ENCODE measurements at places on chromosomes 16 and 17. TPM values are rescaled to one million over a fixed set of nuclear protein-coding genes. Genes with fewer than 3 reads are reported as not detected.

Gene KRTAP2-2
- not detected for total RNA-seq

GRCh38 chr16:51763072-51763661 is 612.1 kb upstream of the SALL1 start:
- no peak overlapping the region for H3K4me3 ChIP-seq
- no peaks in the 10 kb centered on the region for H3K36me3 ChIP-seq
- H3K4me1 ChIP-seq, result no peaks in the 10 kb centered on the region
- DNase-seq, result no peak
- no peak overlapping the region for H3K27ac ChIP-seq

DNA sequence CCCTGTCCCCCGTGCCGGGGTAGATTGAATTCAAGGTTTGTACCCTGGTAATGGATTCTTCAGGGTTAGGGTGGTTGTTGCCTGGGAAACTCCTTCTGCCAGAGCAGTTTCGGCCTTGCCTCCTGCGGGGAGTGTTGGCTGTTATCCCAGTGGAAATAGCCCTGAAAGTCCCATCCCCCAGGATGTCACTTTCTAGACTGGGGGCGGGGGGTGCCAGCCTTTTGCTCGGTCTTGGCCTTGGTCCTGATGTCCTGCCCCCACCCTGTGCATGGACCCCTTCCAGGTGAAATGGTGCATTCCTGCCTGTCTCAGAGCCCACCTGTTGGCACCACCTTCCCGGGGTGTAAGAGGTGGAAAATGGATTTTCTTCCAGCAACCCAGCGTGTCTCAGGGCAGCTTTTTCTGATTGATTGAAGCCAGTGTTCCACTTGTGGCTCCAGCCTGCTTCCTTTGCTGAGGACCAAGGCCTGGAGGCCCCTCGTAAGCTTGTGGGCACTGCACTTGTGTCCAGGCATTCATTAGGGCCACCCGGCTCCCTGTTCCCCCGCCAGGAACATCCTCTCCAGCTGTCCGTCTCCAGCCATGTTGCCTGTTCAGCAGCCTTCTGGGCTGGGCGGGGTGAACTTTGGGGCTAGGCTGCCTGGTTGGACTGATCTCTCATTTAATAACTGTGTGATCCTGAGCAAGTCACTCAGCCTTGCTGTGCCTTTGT is 25.6 kb downstream of the MGAT5B start:
- H3K4me3 ChIP-seq, result no peak overlapping the region
- no peak for DNase-seq
- no peaks in the 10 kb centered on the region for H3K36me3 ChIP-seq

Gene TBC1D3
- not detected for total RNA-seq

Gene LCMT1
- 33.4 TPM for total RNA-seq

GRCh38 chr16:22217890-22218730 is 12.0 kb downstream of the EEF2K start:
- H3K27me3 ChIP-seq, result no peaks in the 10 kb centered on the region
- H3K27ac ChIP-seq, result no peak overlapping the region
- H3K4me3 ChIP-seq, result no peak overlapping the region
- peaks cover 2% of the 10 kb centered on the region for H3K36me3 ChIP-seq
- peaks cover 12% of the 10 kb centered on the region for H3K4me1 ChIP-seq

GRCh38 chr17:17531156-17531555 is 35.0 kb upstream of the RASD1 start:
- no peak for DNase-seq
- H3K36me3 ChIP-seq, result no peaks in the 10 kb centered on the region
- no peak overlapping the region for H3K27ac ChIP-seq
- no peak overlapping the region for H3K4me3 ChIP-seq

DNA sequence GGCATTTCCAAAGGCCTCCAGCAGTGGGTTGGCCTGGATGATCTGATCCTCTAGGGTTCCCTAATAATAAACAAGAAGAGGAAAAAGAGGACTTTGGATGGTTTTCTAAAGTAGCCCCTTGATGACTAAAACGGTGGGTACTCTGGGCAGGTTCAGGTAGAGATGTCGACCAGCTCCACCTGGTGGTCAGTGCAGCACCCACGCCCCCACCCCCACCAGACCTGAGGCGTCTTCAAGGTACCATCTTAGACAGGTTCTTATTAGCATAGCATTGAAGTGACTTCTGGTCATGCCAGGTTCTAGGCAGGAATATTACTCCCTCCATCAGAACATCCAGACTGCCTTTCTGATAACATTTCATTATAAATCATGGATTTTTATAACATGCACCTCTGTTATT is 15.0 kb downstream of the MYH13 start:
- no peaks in the 10 kb centered on the region for H3K27me3 ChIP-seq
- no peaks in the 10 kb centered on the region for H3K4me1 ChIP-seq
- no peak for DNase-seq
- no peaks in the 10 kb centered on the region for H3K36me3 ChIP-seq
- no peak overlapping the region for H3K4me3 ChIP-seq

GRCh38 chr16:71722801-71723536 is 1.5 kb downstream of the PHLPP2 start:
- no peaks in the 10 kb centered on the region for H3K36me3 ChIP-seq
- H3K27me3 ChIP-seq, result peaks cover 10% of the 10 kb centered on the region
- peak overlapping the region; percentile 54 for H3K4me3 ChIP-seq
- H3K27ac ChIP-seq, result peak overlapping the region; percentile 83

Gene HLF
- total RNA-seq, result 0.57 TPM

- no peaks in the 10 kb centered on the region for H3K27me3 ChIP-seq
- DNase-seq, result no peak
- H3K27ac ChIP-seq, result no peak overlapping the region
Observed at GRCh38 chr16:67678354-67679023, 11.9 kb downstream of the C16orf86 start.

DNA sequence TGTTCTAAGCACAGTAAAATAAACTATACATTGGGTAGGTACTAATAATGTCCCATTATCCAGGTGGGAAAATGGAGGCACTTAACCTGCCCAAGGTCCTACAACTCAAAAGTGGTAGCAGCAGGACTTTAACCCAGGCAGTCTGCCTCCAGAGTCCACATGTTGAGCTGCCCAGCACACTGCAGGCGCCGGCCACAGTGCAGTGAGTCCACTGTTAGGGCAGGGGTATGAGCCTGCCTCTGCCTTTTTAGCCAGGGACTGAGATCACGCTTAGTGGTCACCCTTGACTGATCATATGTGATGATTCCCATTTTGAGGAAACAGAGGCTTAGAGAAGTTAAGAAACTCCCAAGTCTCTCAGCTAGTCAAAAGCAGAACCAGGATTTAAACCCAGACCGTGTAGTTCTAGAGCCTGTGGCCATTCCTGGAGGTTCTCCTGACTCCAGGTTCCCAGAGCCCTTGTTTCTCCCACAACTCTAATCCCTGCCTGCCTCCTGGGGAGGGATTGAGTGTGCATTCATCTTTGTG is 8.4 kb downstream of the CES1 start:
- no peaks in the 10 kb centered on the region for H3K4me1 ChIP-seq
- H3K36me3 ChIP-seq, result no peaks in the 10 kb centered on the region
- H3K4me3 ChIP-seq, result no peak overlapping the region
- no peaks in the 10 kb centered on the region for H3K27me3 ChIP-seq

Gene FOXO3B
- total RNA-seq, result 1.8 TPM

DNA sequence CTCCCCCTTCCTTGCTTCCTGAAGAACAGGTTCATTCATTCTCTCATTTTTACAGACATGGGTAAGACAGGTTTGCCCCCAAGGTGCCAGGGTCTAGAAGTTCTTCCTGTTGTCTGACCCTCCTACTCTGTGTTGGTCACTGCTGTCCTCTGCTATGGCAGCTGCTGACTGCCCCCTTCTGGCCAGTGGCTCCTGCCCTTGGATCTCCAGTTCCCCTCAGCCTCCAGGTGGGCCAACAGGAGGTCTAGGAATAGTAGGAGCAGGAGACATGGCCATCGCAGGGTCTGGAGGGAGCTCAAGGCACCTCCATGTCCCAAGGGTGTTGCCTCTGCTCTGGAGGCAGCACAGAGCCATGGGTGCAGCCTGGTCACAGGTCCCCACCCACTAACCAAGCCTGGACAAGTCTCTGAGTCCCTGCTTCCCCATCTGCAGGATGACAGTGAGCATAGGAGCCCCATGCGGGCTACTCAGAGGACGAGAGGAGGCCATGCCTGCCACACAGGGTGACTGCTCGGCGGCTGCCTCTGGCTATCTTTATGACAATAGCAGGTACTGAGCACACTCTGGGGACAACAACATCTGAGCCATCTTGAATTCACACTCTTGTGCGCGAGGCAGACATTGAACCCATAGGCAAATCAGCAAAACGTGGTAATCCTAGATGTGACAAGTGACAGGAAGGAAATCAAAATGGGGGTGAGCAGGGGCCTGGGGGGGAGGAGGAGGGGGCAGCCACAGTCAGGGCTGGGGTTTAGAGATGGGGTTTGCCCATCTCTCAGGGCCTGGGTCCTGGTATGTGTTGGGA is 27.0 kb upstream of the NXPH3 start:
- H3K4me3 ChIP-seq, result no peak overlapping the region
- H3K27ac ChIP-seq, result no peak overlapping the region
- no peaks in the 10 kb centered on the region for H3K4me1 ChIP-seq
- H3K27me3 ChIP-seq, result peaks cover 14% of the 10 kb centered on the region

Gene TCAP
- total RNA-seq, result 0.28 TPM

Gene SCGB1C2
- not detected for total RNA-seq

- no peaks in the 10 kb centered on the region for H3K4me1 ChIP-seq
- no peaks in the 10 kb centered on the region for H3K27me3 ChIP-seq
- no peak overlapping the region for H3K27ac ChIP-seq
- no peak overlapping the region for H3K4me3 ChIP-seq
Observed at GRCh38 chr16:82454152-82454551, 172.6 kb upstream of the CDH13 start.

Gene FMNL1
- 16.7 TPM for total RNA-seq

- H3K27me3 ChIP-seq, result no peaks in the 10 kb centered on the region
- H3K27ac ChIP-seq, result no peak overlapping the region
- H3K4me3 ChIP-seq, result no peak overlapping the region
- no peaks in the 10 kb centered on the region for H3K4me1 ChIP-seq
Observed at GRCh38 chr16:47626246-47626645, 165.1 kb downstream of the PHKB start.

Gene EVPLL
- total RNA-seq, result 4.3 TPM

DNA sequence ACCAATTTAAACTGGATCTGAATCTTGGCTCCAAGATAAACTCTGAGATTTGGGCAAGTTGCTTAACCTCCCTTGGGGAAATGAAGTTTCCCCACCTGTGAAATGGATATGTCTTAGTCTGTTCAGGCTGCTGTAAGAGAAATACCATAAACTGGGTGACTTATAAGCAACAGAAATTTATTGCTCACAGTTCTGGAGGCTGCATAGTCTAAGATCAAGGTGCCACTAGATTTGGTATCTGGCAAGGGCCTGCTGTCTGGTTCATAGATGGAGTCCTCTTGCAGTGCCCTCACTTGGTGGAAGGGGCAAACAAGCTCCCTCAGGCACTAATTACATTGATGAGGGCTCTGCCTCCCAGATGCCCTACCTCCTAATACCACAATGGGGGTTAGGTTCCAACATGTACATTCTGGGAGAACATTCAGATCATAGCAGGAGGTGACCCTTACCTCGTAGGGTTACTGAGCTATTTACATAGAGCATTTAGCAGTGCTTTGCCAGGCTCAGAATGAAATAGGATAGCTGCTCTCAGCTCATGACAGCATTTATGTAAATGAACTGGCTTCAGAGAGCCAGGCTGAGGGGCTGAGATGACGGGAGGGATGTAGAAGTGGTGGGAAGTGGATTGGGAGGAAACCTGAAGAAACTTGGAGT is 83.9 kb downstream of the SPECC1 start:
- no peaks in the 10 kb centered on the region for H3K4me1 ChIP-seq
- no peaks in the 10 kb centered on the region for H3K36me3 ChIP-seq
- no peak overlapping the region for H3K27ac ChIP-seq
- DNase-seq, result no peak
- no peak overlapping the region for H3K4me3 ChIP-seq

DNA sequence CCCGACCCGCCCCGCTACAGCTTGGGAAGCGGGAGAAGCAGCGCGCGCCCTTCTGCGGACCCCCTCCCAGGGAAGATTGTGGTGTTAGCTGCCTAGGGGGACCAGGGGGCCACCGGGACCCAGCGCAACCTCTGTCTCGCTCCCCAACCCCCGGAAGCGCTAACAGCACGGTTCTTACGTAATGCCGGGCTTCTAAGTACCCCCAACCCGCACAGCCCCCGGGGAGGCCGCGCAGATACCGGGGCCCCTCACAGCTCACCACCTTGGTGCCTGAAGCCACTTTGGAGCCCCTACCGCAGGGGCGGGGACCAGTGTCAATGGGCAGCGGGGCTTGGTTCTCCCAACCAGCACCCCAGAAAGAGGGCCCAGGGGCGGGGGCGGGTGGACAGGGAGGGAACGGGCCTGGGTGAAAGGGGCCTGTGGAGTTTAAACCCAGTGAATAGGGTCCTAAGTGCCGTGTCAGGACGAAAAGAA is 348 bp downstream of the MPP2 start:
- peak overlapping the region; percentile 37 for H3K4me3 ChIP-seq
- no peak overlapping the region for H3K27ac ChIP-seq
- H3K36me3 ChIP-seq, result no peaks in the 10 kb centered on the region

- H3K27me3 ChIP-seq, result no peaks in the 10 kb centered on the region
- H3K4me3 ChIP-seq, result no peak overlapping the region
Observed at GRCh38 chr17:4544135-4544950, 10.8 kb downstream of the MYBBP1A start.

GRCh38 chr16:70520612-70521297 is 2.6 kb downstream of the COG4 start:
- peaks cover 21% of the 10 kb centered on the region for H3K4me1 ChIP-seq
- H3K4me3 ChIP-seq, result no peak overlapping the region
- peaks cover 22% of the 10 kb centered on the region for H3K36me3 ChIP-seq
- no peak overlapping the region for H3K27ac ChIP-seq
- DNase-seq, result no peak

DNA sequence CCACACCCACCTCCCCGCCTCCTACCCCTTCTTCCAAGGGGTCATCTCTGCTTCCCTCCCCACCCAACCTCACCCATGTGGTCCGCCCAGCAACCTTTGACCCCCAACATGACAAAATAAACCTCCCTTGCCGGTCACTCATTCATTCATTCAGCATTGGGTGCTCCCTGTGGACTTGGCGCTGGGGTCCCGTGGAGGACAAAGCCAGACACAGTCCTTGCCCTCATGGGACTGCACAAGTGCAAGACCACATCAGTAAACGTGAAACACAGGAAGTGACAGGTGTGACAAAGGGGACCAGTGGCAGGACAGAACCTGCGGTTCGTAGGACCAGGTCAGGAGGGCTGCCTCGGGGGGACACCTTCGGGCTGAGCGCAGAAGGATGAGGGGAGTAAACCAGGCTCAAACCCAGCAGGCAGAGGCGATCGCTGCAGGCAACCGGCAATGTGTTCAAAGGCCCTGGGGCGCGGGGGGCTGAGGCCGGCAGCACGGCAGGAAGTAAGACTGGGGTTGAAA is 185.4 kb downstream of the SEC14L1 start:
- no peak for DNase-seq
- no peak overlapping the region for H3K27ac ChIP-seq
- H3K27me3 ChIP-seq, result no peaks in the 10 kb centered on the region
- peaks cover 44% of the 10 kb centered on the region for H3K4me1 ChIP-seq
- H3K4me3 ChIP-seq, result no peak overlapping the region
- no peaks in the 10 kb centered on the region for H3K36me3 ChIP-seq

DNA sequence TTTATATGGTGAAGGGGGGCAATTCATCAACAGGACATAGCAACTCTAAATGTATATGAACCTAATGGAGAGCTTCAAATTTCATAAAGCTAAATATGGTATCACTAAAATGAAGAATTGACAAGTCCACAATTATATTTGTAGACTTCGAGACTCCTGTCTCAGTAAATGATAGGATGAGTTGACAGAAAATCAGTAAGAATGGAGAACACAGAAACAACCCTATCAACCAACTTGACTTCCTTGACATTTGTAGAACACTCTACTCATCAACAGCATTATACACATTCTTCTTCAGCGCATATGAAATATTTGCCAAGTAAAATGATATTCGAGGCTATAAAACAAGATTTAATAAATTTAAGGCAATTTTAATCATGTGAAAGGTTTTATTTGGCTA is 322.9 kb upstream of the MAF start:
- H3K27me3 ChIP-seq, result no peaks in the 10 kb centered on the region
- no peak overlapping the region for H3K4me3 ChIP-seq
- H3K27ac ChIP-seq, result no peak overlapping the region
- DNase-seq, result no peak
- H3K36me3 ChIP-seq, result no peaks in the 10 kb centered on the region
